ENCODE measurements at places on chromosomes 6 and 20. TPM values are rescaled to one million over a fixed set of nuclear protein-coding genes. Genes with fewer than 3 reads are reported as not detected.

ZBTB46 gene
- total RNA-seq: 0.11 TPM

HTR1E gene
- total RNA-seq: not detected

ABCF1 gene
- total RNA-seq: 67.5 TPM

GHRH gene
- not detected for total RNA-seq

SLC2A10 gene
- total RNA-seq: not detected

DNA sequence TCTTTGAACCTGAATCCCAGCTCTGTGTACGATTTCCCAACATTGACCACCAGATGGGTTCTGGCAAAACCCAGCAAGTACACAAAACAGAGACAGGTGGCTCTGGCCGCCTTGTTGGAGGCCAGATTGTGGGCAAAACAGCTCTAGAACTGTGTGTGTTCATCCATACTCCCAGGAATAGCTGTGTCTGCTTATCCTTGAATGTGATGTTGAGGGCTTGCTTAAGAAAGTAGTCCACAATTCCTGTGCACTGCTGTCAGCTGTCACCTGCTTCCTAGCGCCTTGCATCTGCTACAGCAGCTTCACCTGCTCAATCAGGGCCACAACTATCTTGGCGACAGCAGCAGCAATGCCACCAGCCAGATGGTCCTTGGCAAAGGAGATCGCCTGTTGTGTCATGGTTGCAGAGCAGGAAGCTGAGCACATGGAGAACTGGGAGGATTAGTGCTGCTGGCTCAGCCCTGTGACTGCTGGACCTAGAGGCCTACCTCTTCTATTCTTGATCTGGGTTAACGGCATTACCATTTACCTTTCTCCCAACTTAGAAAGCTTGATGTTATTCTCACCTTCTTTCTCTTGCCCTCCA, 3.7 kb upstream of the SMAP1 start:
- DNase-seq: no peak
- H3K36me3 ChIP-seq: peaks cover 8% of the 10 kb centered on the region
- H3K4me3 ChIP-seq: no peak overlapping the region
- peaks cover 17% of the 10 kb centered on the region for H3K4me1 ChIP-seq
- no peak overlapping the region for H3K27ac ChIP-seq

GRCh38 chr6:56343295-56343694, 95.9 kb upstream of the COL21A1 start:
- H3K27me3 ChIP-seq: peaks cover 3% of the 10 kb centered on the region
- H3K4me1 ChIP-seq: no peaks in the 10 kb centered on the region
- no peak overlapping the region for H3K27ac ChIP-seq
- H3K4me3 ChIP-seq: no peak overlapping the region
- DNase-seq: no peak

DNA sequence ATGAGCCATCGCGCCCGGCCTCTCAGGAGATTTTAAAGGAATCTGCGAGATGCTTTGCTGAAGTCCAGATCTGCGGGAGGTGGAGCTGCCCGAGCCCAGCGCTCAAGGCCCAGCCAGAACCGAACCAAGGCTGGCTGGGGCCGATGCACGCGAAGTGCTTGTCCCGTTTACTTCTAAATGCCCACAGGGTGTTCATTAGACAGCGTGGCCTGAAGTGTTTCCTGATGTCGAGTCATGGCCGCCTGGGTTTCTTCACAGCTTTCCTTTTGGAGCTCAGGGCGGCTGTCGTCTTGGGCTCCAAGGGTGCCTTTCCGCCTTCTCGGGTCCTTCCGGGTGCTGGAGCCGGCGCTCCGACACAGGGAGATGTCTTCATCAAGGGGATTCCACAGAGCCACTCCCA, 25.1 kb upstream of the CCR6 start:
- H3K4me1 ChIP-seq: peaks cover 33% of the 10 kb centered on the region
- DNase-seq: no peak
- H3K4me3 ChIP-seq: no peak overlapping the region
- peaks cover 3% of the 10 kb centered on the region for H3K27me3 ChIP-seq
- H3K27ac ChIP-seq: no peak overlapping the region
- H3K36me3 ChIP-seq: no peaks in the 10 kb centered on the region

GRCh38 chr20:6533761-6534479, 233.6 kb upstream of the BMP2 start:
- no peaks in the 10 kb centered on the region for H3K36me3 ChIP-seq
- no peak overlapping the region for H3K27ac ChIP-seq
- no peaks in the 10 kb centered on the region for H3K27me3 ChIP-seq
- H3K4me1 ChIP-seq: no peaks in the 10 kb centered on the region
- no peak for DNase-seq
- no peak overlapping the region for H3K4me3 ChIP-seq

- no peak overlapping the region for H3K4me3 ChIP-seq
- no peaks in the 10 kb centered on the region for H3K4me1 ChIP-seq
- DNase-seq: no peak
- H3K27ac ChIP-seq: no peak overlapping the region
- H3K27me3 ChIP-seq: no peaks in the 10 kb centered on the region
- H3K36me3 ChIP-seq: no peaks in the 10 kb centered on the region
These were observed 9.2 kb upstream of the VSTM2L start for GRCh38 chr20:37893566-37894241.

- H3K4me1 ChIP-seq: no peaks in the 10 kb centered on the region
- H3K27ac ChIP-seq: no peak overlapping the region
- no peak overlapping the region for H3K4me3 ChIP-seq
- no peak for DNase-seq
- H3K36me3 ChIP-seq: no peaks in the 10 kb centered on the region
These were observed 132.3 kb upstream of the BMP2 start for GRCh38 chr20:6635034-6635736.

DNA sequence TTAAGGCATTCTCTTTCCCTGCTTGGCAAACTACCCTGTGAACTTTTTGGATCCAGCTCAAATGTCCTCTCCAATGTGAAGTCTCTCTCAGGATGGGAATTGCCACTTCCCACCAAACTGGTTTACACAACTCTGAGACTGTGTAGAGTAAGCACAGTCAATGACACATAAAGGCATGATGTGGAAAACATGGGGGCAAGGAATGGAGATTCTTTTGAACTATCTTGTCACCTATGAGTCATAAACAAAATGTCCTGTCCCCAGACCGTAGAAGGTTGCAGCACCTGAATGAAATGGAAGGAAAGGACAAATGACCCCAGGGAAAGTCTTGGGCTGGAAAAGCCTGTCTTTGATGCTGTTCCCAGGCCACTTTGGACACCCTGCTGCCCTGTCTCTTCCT, 11.0 kb upstream of the KIF13A start:
- H3K27me3 ChIP-seq: peaks cover 18% of the 10 kb centered on the region
- no peaks in the 10 kb centered on the region for H3K4me1 ChIP-seq
- no peaks in the 10 kb centered on the region for H3K36me3 ChIP-seq

DNA sequence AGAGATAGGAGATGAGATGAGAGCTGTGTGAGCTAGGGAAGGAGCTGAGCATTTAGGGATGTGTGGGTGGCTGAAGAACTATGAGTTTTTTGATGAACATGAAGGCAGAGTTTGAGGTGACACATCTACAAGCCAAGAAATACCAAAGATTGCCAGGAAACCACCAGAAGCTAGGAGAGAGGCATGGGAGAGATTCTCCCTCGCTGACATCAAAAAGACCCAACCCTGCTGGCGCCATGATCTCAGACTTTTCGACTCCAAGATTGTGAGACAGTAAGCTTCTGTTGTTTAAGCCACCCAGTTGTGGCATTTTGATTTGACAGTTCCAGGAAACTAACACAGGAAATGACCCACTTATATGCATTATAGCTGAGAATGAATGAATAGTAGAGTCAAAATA, 790.9 kb downstream of the TFAP2A start:
- H3K36me3 ChIP-seq: no peaks in the 10 kb centered on the region
- no peak for DNase-seq
- H3K27ac ChIP-seq: no peak overlapping the region
- no peaks in the 10 kb centered on the region for H3K27me3 ChIP-seq

GRCh38 chr6:136920671-136921380, 1.3 kb upstream of the SLC35D3 start:
- H3K27me3 ChIP-seq: peaks cover 51% of the 10 kb centered on the region
- H3K4me1 ChIP-seq: peaks cover 18% of the 10 kb centered on the region
- peak overlapping the region; percentile 71 for H3K4me3 ChIP-seq
- H3K36me3 ChIP-seq: no peaks in the 10 kb centered on the region

GRCh38 chr20:31811796-31812728, 7.1 kb upstream of the MYLK2 start:
- no peaks in the 10 kb centered on the region for H3K27me3 ChIP-seq
- H3K27ac ChIP-seq: no peak overlapping the region
- peaks cover 3% of the 10 kb centered on the region for H3K4me1 ChIP-seq
- no peak for DNase-seq
- no peak overlapping the region for H3K4me3 ChIP-seq
- peaks cover 3% of the 10 kb centered on the region for H3K36me3 ChIP-seq

- no peak overlapping the region for H3K27ac ChIP-seq
- DNase-seq: no peak
- H3K4me1 ChIP-seq: no peaks in the 10 kb centered on the region
- no peak overlapping the region for H3K4me3 ChIP-seq
- H3K36me3 ChIP-seq: peaks cover 1% of the 10 kb centered on the region
- H3K27me3 ChIP-seq: peaks cover 10% of the 10 kb centered on the region
These were observed 466.9 kb downstream of the CD83 start for GRCh38 chr6:14584450-14584849.

- H3K36me3 ChIP-seq: no peaks in the 10 kb centered on the region
- H3K27ac ChIP-seq: no peak overlapping the region
- no peak overlapping the region for H3K4me3 ChIP-seq
- no peaks in the 10 kb centered on the region for H3K27me3 ChIP-seq
These were observed 182.4 kb upstream of the TSHZ2 start for GRCh38 chr20:52789716-52790115.

GRCh38 chr6:140437619-140438345, 1063.3 kb upstream of the CITED2 start:
- DNase-seq: no peak
- H3K27me3 ChIP-seq: peaks cover 2% of the 10 kb centered on the region
- H3K36me3 ChIP-seq: no peaks in the 10 kb centered on the region
- no peak overlapping the region for H3K4me3 ChIP-seq

Measured in activated naive CD8-positive, alpha-beta T cell treated with anti-CD3 and anti-CD28 coated beads, Interleukin-2, amount 10 ng/mL, durations not matched to agents 7 days and 5 days (primary cell).